ENCODE measurements at places on chromosomes 3 and 15.

- DNase-seq: no peak
Observed at GRCh38 chr3:160474416-160474838, 24.8 kb upstream of the TRIM59 start.

GRCh38 chr3:48885753-48886152 is 12.9 kb downstream of the SLC25A20 start:
- no peak for DNase-seq

DNA sequence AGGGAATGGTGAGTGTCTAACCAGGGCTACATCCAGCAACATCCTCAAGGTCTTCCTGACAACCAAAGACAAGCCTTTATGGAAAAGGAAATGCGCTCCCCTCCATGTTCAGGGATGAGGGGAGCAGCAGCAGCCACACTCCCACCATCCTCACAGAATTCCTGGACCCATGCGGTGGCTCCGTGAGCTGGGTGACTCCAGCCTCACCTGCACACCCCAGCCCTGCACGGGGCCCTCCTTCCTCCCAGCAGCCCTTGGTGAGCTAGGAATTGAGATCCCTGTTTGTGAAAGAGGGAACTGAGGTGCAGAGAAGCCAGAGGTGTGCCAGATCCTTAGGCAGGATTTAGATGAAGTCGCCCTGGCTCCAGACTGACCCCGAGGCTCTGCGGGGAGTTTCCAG is 52.3 kb downstream of the GRIP2 start:
- DNase-seq: no peak

GRCh38 chr15:100931143-100931890 is 12.2 kb downstream of the LRRK1 start:
- no peak for DNase-seq

- DNase-seq: no peak
Observed at GRCh38 chr15:77456746-77457145, 36.1 kb downstream of the HMG20A start.

DNA sequence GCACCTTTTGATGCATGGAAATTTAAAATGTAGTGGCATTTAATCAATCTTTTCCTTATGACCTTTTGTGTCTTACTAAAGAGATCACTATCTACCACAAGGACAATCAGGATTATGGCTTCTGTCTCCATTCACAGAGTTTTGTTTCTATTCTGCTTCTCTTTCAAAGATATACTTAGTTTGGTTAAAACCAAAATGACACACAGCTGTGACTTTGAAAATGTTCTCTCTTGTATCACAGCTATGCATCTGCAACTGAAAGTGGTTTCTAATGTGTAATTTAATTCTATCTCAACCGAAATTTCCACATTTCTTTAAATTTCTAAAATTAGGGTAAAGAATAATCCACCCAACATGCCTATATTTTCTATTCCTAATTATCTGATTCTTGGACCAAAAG is 27.7 kb downstream of the HLTF start:
- DNase-seq: no peak

GRCh38 chr3:50430950-50431435 is 71.7 kb upstream of the TMEM115 start:
- DNase-seq: no peak

GRCh38 chr3:179363332-179363731 is 15.8 kb downstream of the MFN1 start:
- no peak for DNase-seq

GRCh38 chr15:57158997-57159668 is 217.2 kb upstream of the CGNL1 start:
- DNase-seq: no peak

- DNase-seq: no peak
Observed at GRCh38 chr15:86183596-86184491, 104.2 kb downstream of the AGBL1 start.

DNA sequence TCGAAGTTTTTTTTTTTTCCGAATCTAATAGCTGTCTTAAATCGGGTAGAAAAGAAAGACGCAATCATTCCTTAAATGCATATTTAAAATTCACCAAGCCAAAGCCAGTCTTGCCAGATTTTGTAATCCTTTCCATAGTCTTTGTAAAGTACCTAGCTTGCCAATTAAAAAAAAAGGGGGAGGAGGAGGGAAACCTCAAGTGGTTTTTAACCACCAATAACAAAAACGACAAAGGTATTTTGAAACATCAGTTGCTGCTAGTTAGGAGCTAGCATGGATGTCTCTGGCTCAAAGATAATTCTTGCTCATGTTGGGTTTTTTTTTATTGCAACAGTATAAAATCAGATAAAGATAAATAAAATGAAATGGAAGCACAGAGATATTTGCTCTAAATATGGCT is 187.9 kb downstream of the MECOM start:
- DNase-seq: no peak

GRCh38 chr3:166688665-166689064 is 691.4 kb downstream of the ZBBX start:
- DNase-seq: no peak

GRCh38 chr3:57821765-57822164 is 65.7 kb downstream of the SLMAP start:
- no peak for DNase-seq

DNA sequence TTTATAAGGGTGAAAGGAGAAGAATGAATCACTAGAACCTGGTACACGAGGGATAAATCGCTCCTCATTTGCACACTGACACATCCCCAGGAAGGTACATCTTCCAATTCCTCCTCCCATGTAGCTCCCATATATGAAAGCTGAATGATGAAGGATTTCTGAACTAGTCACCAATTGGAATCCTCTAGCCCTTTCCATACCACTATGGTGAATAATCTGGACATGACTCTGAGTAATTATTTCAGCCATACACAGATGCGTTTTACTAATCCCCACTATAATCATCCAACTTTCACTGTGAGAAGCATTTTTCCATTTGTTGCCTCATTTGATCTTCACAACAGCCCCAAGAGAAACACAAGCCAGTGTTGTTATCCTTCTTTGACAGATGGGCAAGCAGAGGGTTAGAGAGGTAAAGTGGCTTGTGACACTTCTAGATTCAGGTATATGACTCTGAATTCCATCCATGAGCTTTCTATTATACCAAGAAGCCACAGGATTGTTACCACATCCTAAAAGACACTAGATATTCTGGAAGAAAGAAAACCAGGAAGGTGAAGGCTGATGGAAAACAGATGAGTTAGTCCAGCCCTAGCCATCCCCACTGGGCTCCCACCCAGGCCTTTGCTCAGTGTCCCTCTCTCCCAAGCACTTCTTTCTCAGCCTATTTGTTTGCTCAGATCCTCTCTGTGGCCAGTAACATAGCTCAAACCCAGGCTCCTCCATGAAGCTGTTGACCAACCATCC is 22.2 kb upstream of the BCL6 start:
- DNase-seq: no peak

GRCh38 chr3:185728630-185729336 is 96.1 kb downstream of the IGF2BP2 start:
- no peak for DNase-seq

- DNase-seq: no peak
Observed at GRCh38 chr15:65827065-65827464, 35.0 kb upstream of the DENND4A start.

- DNase-seq: no peak
Observed at GRCh38 chr15:70480196-70480856, 283.0 kb downstream of the UACA start.

DNA sequence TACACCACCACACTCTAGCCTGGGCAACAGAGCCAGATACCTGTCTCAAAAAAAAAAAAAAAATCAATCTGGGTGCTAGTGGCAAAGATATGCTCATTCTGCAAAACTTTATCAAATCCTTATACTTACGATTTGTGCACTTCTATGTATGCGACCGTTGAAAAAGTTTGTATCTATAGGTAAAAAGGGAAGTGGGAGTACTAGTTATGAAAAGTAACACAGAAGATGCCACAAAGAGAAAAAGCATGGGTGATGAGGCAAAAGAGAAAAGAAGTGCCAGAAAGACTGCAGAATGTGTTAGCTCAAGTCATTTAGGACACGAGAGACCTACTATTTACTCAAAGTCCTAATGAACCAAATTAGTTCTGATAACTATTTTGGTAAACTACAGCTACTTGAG is 407.8 kb downstream of the SHQ1 start:
- no peak for DNase-seq

- no peak for DNase-seq
Observed at GRCh38 chr3:106528932-106529331, 660.1 kb upstream of the CBLB start.

DNA sequence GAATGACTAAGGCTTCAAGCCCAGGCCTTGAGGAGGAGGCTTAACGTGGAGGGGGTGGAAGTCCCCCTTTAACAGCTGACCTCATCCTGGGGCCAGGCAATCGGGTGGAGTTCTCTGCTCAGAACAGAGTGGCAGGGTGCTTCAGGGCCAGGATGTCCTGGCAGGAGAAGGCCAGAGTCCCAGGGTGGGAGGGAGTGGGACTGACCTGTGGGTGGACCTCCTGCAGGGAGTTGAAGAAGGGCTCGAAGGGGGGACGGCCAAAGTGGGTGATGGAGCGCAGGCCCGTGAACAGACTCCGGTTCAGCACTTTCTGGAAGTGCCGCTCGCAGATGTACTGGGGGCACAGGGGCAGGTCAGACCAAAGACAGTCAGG is 19.6 kb downstream of the DUOX2 start:
- no peak for DNase-seq

- no peak for DNase-seq
Observed at GRCh38 chr3:118729546-118729945, 305.1 kb downstream of the IGSF11 start.

DNA sequence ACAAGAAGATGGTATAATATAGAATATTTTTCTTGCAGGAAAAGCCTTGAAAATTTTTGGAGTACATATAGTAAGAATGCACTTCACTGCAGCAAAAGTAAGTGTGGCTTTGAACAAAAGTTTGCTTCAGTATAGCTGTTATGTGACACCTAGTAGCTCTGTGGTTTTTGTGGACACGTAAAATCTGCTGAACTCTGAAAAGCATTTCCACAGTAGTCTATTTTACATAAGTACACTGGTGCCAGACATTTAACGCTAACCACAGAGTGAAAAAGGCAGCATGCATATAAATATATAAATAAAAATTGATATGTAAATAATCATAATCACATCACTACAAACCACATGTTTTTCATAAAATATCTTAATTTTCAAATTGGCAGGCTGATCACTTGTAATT is 39.8 kb downstream of the CGGBP1 start:
- no peak for DNase-seq

GRCh38 chr3:184771301-184772127 is 40.5 kb upstream of the VPS8 start:
- DNase-seq: no peak

GRCh38 chr3:46496746-46497555 is 825 bp upstream of the RTP3 start:
- no peak for DNase-seq

GRCh38 chr3:43693594-43693993 is 2.9 kb downstream of the ABHD5 start:
- DNase-seq: no peak

GRCh38 chr3:183698318-183698751 is 738 bp downstream of the YEATS2 start:
- DNase-seq: peak; percentile 36

DNA sequence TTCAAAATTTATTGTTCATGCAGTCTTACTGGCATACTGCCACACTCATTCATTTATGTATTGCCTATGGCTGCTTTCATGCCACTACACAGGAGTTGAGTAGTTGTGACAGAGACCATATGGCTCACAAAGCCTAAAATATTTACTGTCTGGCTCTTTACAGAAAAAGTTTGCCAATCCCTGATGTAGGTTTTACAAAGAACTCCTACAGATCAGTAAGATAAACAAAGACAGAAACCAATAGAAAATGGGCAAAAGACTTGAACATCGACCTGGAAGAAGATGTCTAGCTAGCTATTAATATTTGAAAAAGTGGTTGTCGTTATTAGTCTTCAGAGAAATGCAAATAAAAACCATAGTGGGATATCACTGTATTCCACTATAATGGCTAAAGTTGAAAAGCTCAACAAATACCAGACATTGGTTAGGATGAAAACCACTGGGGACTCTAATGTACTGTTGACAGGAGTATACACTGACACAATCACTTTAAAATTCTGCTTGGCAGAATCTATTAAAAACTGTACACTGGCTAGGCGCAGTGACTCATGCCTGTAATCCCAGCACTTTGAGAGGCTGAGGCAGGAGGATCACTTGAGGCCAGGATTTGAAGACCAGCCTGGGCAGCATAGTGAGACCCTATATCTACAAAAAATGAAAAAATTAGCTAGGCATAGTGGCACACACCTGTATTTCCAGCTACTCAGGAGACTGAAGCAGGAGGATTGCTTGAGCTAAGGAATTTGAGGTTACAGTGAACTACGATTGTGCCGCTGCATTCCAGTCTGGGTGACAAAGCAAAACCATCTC is 87.7 kb downstream of the NEO1 start:
- DNase-seq: no peak

- DNase-seq: no peak
Observed at GRCh38 chr3:155595371-155595770, 149.5 kb downstream of the PLCH1 start.

- no peak for DNase-seq
Observed at GRCh38 chr3:47870156-47870555, 67.2 kb downstream of the DHX30 start.

- DNase-seq: no peak
Observed at GRCh38 chr3:178712247-178712646, 176.0 kb downstream of the KCNMB2 start.

- DNase-seq: no peak
Observed at GRCh38 chr3:73955494-73956070, 330.8 kb upstream of the PDZRN3 start.

- peak; percentile 46 for DNase-seq
Observed at GRCh38 chr3:86990734-86991481, at the start of gene VGLL3. Gene VGLL3 (minus strand): TSS chr3:86991149. CDS start chr3:86990743, 406 bp downstream.

DNA sequence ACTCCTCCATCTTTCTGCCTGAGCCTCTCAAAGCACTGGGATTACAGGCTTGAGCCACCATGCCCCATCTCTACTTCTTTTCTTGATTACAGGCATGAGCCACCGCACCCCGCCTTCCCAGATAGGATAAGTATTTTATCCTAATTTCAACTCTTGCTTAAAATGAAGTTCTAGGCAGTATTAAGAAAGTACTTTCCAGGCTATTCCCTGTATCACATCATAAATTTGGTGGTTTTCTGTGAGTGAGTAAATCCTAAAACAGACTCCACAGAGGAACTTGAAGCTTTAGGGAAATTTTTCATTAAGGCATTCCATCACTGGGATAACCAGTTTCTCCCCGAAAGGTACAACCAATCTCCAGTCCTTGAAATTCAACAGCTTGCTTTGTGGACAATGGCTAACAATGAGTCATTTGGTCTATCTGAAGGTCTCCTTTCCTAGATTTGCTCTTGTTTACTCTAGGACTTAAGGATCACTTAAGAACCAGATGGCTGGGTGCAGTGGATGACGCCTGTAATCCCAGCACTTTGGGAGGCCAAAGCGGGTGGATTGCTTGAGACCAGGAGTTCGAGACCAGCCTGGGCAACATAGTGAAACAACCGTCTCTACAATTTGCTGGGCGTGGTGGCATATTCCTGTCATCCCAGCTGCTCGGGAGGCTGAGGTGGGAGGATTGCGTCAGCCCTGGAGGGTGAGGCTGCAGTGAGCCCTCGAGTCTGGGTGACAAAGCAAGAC is 49.7 kb upstream of the SKIL start:
- no peak for DNase-seq

- DNase-seq: peak; percentile 54
Observed at GRCh38 chr15:89776274-89777072, at the start of gene MESP2. Gene MESP2 (plus strand): TSS chr15:89776332. CDS start chr15:89776358, 26 bp downstream.
